Right renal pelvis (tissue), 4 donors: ENCODE measurements at places on chromosomes 2 and 18.

DNA sequence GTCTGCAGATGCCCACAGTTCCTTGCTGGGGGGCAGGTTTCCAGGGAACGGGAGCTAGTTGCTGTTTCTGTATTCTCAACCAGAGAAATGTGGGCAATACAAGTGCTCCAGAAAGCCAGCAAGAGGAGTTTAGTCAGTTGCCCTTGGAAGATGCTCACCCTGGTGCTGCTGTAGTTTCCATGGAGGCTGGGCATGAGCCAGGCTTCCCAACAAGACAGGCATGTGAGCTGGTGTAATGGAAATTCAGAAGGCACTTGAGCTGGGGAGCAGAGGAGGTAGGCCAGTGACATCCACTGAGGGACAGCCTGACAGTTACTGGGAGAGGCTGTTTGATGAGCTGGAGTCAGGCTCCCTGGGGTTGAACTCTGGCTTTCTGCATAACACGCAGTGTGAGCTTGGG is 7.7 kb downstream of the HK2 start:
- DNase-seq = no peak

DNA sequence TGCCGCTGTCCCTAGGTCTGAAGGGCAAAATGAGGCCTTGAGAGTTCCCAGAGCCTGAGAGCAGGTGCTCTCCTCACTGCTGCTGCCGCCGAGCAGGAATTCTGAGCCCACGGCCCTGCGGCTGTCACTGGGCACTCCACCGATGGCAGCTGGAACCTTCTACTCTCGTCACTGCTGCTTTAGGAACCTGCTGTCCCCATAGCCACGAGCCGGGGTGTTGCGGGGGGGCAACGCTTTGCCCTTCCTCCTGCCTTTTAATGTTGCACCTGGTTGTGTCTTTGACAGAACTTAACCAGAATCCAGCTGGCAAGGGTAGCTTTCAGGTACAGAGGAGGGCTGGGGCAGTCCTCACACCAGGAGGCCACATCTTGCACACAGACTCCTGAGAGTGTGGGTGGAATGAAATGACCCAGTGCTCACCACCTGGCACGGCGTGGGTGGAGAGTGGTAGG is 32.3 kb downstream of the NCK2 start:
- DNase-seq = no peak

- no peak for DNase-seq
Observed at GRCh38 chr2:217107480-217107879, 247.6 kb upstream of the TNP1 start.

- DNase-seq = no peak
Observed at GRCh38 chr2:173427887-173428668, 73.4 kb downstream of the CDCA7 start.

- peak; percentile 80 for DNase-seq
Observed at GRCh38 chr2:215435870-215436704, at the start of gene FN1. TSS of gene FN1 (minus strand) at chr2:215436068. CDS start at chr2:215435802, 266 bp downstream.

- no peak for DNase-seq
Observed at GRCh38 chr18:12592597-12593127, 65.2 kb downstream of the SPIRE1 start.

DNA sequence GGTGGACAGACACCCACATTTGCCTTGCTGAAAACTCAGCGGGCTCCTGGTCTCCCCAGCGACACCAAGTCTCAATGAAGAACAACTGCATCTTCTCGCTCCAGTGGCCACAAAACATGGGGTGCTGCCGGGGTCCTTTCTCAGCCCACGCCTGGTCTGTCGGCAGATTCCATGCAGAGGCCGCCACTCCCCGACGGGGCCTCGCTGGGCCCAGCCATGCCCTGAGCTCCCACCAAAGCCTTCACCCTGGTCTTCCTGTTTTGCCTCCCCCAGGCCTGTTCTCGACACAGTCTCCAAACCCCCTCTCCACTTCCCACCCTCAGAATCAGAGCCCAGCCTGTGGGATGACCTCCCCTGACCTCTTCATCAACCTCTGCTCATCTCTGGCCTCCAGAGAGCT is 31.2 kb downstream of the DIPK1C start:
- DNase-seq = no peak

- DNase-seq = no peak
Observed at GRCh38 chr2:20557635-20558034, 93.3 kb downstream of the HS1BP3 start.

GRCh38 chr2:21441442-21441841 is 317.7 kb downstream of the TDRD15 start:
- DNase-seq = no peak

DNA sequence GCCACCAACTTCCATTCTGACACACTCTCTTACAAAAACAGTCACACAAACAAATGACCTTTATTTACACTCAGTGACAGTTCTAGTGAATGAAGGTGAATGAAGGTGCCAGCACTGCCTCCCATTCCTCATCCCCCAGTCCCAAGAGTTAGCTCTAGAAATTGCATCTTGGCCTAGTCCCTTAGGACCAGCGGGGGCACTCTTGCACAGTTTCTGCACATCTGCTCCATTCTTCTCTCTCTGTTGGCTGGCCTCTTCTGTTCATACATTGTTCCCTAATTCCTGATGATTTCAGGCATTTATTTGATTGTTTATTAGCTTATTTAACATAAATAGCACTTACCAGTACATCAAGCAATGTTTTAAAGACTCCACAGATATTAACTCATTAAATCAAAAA is 30.9 kb downstream of the GAREM1 start:
- no peak for DNase-seq

- no peak for DNase-seq
Observed at GRCh38 chr2:201949181-201949926, 84.3 kb upstream of the FZD7 start.

DNA sequence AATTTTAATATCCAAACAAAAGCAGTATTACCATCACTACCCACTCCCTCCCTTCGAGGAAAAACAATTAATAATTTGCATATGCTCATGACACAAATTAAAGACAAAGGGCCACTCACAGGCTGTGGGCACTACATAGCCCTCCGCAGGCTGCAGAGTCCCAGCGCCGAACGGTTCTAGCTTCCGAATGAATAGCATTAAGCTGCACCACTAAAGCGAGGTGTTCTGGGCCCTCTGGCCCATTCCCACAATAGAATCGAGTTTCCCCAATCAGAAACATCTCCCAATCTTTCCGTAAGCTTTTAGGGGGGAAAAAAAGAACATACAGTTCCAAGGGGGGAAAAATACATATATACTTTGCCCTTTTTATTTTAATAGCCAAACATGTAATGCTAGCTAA is 14.5 kb upstream of the SIX3 start:
- no peak for DNase-seq

- no peak for DNase-seq
Observed at GRCh38 chr2:119826370-119826961, 66.7 kb downstream of the PTPN4 start.

DNA sequence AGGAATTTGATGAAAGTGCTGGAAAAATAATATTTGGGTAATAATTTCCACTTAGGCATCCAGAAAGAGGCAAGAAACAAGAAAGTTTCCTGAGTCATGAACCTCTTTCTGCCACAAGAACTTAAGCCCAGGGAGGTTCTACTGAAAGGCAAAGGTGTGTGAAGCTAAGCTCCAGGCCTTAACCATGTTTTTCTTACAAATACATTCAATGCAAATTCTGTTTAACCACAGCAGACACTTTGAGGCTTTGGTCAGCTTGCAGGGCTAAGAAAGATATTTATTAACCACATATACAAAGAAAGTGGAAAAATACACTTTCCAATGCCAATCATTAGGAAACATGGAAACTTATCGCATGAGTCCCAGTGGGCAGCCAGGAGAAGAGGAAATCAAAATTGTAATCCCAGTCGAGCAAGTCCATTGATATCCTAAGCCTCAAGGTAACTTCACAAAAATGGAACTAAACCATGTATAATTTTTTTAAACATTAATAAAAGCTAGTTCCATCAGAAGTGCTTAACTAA is 68.3 kb downstream of the PIEZO2 start:
- no peak for DNase-seq

DNA sequence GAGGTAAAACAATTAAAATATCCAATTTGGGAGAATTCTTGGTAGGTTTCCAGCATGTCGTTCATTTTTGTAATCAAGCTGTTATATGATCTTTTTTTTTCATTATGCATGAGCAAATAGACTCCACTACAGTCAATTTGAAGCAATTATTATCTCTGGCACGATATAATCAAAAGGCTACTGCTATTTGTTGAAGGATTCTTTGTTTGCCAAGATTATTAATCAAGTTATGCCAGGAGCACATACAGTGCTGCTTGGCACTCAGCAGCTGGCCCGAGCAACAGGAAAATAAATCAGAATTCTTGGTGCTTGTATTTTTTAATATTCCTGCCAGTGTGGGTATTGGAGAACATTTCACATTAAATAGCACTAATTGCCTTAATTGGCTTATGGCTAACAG is 279.5 kb downstream of the RND3 start:
- DNase-seq = no peak

GRCh38 chr2:236693531-236693930 is 123.9 kb downstream of the ACKR3 start:
- no peak for DNase-seq

DNA sequence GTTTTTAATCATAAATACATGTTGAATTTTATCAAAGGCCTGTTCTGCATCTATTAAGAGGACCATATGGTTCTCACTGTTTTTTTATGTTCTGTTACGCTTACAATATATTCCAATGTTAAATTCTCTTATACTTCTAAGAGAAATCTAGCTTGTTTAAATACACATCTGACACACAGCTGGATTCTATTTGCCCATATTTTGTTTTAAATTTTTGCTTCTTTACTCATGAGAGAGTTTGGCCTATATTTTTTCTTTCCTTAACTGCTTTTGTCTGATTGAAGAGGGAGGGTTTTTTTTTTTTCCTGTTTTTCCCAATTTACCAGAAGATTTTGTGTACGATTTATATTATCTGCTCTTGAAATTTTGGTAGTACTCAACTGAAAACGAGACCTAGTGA is 34.9 kb downstream of the RNF144A start:
- no peak for DNase-seq

DNA sequence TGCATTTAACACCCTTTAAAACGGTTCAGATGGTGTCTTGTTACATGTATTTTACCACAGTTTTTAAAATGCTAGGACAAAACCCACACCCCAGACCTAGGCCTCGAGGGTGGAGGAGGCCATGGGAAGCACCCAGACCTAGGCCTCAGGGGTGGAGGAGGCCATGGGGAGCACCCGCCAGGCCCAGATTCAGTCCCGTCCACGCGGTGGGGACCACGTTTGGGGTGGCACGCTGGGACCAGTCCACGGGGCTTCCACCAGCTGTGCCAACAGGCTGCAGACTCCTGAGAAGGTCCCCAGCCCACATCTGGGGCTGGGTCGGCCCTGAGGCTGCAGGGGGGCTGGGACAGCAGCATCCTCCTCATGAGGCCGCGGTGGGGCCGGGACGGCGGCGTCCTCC is 63.4 kb downstream of the SLC66A2 start:
- DNase-seq = no peak

- no peak for DNase-seq
Observed at GRCh38 chr2:61995065-61995464, 89.6 kb downstream of the COMMD1 start.

GRCh38 chr2:198012025-198012424 is 207.6 kb downstream of the PLCL1 start:
- DNase-seq = no peak

DNA sequence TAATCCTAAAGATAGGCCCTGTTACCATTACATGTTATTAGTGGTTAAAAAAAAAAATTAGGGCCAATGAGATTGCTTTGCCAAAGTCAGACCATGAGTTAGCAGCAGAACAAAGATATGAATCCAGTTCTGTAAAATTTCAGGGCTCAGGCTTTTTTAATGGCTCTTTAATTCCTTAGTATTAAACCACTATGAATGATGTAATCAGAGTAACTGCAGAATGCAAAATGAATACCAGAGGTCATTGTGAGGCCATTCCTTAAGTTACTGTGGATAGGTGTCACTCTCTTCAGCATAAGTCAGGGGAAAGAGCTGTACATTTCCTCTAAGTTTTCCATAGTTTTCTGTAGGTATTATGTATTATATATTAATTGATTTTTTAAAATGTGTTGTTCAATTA is 42.2 kb upstream of the TBR1 start:
- no peak for DNase-seq

DNA sequence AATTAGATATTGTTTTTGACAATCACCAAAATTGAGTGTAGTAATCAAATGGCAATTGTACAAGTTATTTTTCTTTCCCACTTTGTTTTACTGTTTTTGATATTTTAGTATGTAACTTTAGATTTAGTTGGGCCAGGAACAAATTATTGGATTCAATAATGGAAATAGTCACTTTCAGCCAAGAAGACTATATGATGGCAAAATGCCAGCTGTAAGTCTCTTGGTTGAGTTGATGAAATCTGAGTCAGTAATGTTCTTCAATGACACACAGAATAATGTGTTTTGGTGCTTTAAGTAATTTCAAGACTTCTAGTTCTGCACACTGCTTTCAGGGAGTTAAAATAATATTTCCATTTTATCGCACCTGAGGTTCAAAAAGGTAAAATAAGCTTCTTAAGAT is 2022.0 kb upstream of the CELF4 start:
- no peak for DNase-seq

DNA sequence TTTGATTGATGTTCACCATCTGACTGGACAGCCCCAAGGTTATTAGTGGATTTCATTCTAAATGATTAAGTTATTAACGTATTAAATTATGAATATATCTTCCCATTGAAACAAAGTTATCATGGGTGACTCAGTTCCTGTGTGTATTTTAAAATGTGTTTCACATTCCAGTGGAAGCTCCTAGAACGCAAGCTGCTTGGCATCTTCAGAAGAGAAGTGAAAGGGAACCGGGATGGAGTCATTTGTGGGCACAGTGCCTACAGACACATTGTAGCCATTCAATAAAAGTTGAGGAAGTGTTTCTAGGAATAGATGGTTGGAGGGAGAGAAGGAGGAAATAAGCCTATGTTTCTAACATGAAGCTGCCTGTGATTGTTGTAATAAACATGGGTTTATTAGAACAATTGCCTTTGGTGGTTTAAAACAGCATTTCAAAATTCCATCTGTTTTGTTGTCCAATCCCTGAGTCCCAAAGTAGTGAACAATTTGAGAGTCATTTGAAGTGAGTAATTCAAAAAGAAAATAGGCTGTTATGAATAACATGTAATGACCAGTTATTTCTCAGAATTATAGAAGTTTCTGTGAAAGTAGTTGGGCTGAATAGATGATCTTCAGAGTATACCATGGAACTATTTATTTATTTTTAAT is 143.5 kb downstream of the PKP4 start:
- DNase-seq = no peak

GRCh38 chr2:194252127-194252526 is 1404.9 kb upstream of the SLC39A10 start:
- DNase-seq = no peak

- DNase-seq = no peak
Observed at GRCh38 chr2:215883799-215884198, 129.6 kb downstream of the MREG start.

- DNase-seq = no peak
Observed at GRCh38 chr2:64127119-64127518, 17.1 kb downstream of the PELI1 start.
